SHP77 treated with DMSO at 0.1 percent for 48 hours (cell line): ENCODE measurements at places on chromosomes 16 and 17.

DNA sequence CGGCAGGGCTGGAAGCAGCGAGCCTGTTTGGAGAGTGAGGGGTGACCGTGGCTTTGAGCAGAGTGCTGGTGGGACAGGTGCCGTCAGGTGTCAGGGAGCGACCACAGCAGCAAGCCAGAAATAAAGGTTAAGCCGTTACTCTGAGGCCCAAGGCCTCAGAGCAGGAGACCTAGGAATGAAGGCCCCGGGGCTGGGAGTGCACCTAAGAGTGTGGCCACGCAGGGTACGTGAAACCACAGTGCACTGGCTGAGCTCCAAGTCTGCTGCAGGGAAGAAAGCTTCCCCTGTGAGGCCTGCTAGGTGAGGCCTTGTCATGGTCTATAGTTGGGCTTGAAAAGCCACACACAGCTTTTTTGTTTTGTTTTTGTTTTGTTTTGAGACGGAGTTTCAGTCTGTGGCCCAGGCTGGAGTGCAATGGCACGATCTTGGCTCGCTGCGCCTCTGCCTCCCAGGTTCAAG, 8.7 kb downstream of the CLUAP1 start:
- no peak for DNase-seq

- no peak for DNase-seq
These were observed 5.9 kb upstream of the KCNJ18 start for GRCh38 chr17:21686165-21687015.

DNA sequence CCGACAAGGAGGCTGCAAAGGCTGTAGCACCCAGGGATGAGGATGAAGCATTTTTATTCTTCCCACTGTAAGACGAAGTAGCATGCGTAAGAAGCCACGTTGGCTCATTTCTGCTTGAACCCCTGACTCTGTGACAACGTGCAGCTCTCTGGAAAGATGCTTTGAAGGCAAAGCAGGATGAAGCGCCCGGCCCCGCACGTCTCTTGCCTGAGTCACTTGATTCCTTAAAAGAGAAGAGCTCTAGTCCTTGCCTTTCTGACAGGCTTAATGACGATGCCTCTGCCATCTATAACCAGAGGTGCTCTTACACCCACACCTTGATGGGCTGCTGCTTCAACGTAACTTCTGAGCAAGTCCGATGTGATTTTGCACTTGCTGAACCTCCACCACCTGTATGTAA, 76.7 kb upstream of the MED9 start:
- no peak for DNase-seq

DNA sequence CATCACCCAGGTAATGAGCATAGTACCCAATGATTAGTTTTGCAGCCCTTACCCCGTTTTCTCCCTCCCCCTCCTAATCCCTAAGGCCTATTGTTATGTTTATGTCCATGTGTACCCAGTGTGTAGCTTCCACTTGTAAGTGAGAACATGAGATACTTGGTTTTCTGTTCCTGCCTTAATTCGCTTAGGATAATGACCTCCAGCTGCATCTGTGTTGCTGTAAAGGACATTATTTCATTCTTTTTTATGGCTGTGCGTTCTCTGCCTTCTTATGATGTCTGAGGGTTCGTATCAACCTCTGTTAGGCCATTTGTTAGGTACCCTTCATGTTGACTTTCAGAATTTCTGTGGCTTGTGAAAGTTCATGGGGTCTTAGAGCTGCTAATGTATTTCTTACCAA, 31.0 kb downstream of the CTCF start:
- DNase-seq, result no peak

GRCh38 chr16:11042191-11042590, 97.8 kb downstream of the CLEC16A start:
- DNase-seq, result no peak

GRCh38 chr17:78131172-78132083, 857 bp downstream of the TMC8 start:
- no peak for DNase-seq

GRCh38 chr17:73267648-73268537, 6.2 kb upstream of the CPSF4L start:
- DNase-seq, result no peak

- no peak for DNase-seq
These were observed 84.7 kb downstream of the IRX5 start for GRCh38 chr16:55015181-55015913.

- no peak for DNase-seq
These were observed 7.9 kb upstream of the MFSD6L start for GRCh38 chr17:8806926-8807550.

- DNase-seq, result peak; percentile 46
These were observed 46.7 kb downstream of the PIPOX start for GRCh38 chr17:29089601-29090044.

DNA sequence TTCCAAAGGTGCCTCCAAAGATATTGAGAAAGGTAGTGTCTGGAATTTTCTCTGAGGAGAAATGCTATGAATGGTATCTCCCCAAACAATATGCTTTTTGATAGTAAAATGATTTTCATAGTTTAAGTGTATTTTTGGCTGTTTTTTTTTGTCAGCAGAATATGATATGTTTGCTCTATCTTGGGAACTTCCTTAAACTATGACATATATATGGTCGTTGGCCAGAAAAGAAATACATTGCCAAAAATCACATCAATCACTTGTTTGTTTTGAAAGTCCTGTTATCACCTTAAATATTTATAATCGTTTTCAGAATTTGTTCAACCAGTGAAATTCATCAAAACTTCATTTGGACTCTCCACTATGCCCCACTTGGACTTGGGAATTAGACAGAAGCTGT, 816.9 kb downstream of the CDH11 start:
- DNase-seq, result no peak

DNA sequence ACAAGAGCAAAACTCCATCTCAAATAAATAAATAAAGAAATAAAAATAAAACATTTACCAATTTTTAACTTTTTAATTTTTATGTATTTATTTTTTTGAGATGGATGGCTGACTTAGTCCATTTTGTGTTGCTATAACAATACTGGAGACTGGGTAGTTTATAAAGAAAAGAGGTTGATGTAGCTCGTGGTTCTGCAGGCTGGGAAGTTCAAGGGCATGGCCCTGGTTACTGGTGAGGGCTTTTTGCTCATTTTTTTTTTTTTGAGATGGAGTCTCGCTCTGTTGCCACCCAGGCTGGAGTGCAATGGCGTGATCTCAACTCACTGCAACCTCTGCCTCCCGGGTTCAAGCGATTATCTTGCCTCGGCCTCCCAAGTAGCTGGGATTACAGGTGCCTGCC, 14.2 kb upstream of the FOXK2 start:
- DNase-seq, result no peak

GRCh38 chr17:80763293-80763867, 218.7 kb downstream of the RPTOR start:
- no peak for DNase-seq

GRCh38 chr16:68759062-68759461, 22.0 kb downstream of the CDH1 start:
- no peak for DNase-seq

GRCh38 chr17:68352041-68352440, 60.7 kb downstream of the ARSG start:
- no peak for DNase-seq

- DNase-seq, result no peak
These were observed 268.7 kb upstream of the SALL1 start for GRCh38 chr16:51419768-51420167.

DNA sequence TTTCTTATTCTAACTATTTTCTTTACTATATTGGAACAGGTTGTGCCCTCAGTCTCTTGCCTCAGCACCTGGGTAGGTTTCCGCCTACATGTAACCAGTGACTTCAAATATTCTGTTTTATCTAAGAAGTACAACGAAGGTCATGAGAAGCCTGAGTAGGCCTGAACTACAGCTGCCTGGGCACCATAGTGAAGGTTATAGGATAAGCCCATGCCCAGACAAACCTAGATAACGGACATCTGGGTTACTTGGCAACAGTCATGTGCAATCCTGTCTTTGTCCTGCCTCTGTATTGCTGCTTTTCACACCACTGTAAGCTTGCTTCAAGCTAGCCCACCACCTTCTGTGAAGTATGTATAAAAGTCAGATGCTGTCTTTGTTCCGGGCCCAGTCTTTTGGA, 25.4 kb upstream of the ARL4D start:
- no peak for DNase-seq

- DNase-seq, result no peak
These were observed 25.1 kb upstream of the RMI2 start for GRCh38 chr16:11320170-11320569.

- no peak for DNase-seq
These were observed 2.8 kb downstream of the MAPK8IP3 start for GRCh38 chr16:1708768-1709180.

DNA sequence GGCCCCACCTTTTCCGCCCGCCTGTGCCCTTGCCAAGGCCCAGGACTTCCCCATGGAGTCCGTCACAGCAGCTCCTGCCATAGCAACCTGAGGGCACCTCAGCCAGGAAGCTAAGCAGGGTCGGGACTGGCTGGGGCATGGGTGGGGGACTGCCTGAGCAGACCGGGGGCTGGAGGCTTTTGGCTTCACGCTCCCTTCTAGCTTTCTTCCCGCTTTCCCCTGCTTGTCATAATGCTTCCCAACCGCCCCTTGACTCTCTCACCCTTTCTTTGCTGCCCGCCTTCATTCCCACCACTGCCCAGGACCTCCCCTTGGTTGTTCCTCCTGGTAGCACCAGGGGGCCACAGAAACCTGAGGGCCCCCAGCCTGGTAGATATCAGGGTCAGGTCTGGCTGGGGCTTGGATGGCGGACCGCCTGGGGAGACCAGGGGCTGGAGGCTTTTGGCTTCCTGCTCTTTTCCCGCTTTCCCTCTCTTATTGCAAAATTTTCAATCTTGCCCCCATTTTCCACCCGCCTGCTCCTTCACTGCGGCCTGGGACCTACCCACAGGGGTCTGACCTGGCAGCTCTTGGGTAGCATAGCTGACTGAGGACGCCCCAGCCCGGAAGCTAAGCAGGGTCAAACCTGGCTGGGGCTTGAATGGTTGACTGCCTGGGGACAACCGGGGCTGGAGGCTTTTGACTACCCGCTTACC, 2287.7 kb downstream of the TP53TG3F start:
- no peak for DNase-seq

GRCh38 chr17:20184181-20184580, 175.0 kb downstream of the SPECC1 start:
- no peak for DNase-seq

DNA sequence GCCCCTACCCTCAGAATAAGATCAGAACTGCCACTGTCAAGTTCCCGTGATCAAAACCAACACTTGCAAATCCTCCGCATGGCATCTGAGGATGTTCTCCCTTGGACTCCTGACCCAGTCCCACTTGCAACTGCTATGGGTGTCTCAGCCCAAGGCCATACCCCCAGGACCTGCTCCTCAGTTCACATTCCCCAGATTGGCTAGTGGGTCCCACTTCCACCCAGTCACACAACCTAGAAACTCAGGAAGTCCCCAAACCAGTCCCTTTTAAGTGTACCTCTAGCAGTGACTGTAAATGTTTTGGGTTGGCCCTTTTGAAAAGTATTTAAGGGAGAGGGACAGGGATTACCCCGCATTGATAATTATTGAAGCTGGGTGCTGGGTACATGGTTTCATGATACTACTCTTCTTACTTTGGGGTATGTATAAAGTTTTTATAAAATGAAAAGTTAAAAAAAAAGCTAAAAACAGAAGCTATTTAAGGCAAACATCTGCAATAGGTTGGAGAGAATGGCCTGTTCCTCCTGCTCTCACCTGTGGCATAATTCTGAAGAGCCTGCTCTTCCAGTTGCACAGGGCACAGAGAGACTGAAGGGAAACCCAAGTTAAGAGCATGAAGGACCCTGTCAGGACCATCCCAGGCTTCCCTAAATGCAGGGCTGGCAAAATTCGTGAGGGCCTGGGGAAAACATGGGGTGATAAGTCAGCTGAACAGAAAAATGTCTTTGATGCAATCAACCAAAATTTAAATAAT, 42.5 kb downstream of the ERN1 start:
- DNase-seq, result no peak

GRCh38 chr17:6940186-6940649, 55.6 kb upstream of the ALOX12 start:
- DNase-seq, result no peak

DNA sequence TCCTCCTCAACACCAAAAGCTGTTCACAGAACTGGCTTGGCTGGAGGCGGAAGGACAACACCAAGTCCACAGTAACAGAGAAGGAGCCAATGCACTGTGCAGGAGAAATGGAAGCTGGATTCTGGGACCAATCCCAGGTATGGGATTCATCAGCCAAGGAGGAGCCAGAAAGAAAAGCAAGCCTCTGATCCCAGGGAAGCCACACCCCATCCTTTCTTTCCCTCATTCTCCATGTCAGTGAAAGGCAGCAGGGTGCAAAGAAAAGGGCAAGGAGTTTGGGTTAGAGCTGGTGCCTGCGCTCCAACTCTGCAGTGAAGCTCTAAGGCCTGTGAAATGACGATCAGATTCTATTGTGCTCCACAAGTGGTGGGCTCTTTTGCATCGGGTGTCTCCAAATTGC, 11.0 kb downstream of the DCAKD start:
- DNase-seq, result no peak

DNA sequence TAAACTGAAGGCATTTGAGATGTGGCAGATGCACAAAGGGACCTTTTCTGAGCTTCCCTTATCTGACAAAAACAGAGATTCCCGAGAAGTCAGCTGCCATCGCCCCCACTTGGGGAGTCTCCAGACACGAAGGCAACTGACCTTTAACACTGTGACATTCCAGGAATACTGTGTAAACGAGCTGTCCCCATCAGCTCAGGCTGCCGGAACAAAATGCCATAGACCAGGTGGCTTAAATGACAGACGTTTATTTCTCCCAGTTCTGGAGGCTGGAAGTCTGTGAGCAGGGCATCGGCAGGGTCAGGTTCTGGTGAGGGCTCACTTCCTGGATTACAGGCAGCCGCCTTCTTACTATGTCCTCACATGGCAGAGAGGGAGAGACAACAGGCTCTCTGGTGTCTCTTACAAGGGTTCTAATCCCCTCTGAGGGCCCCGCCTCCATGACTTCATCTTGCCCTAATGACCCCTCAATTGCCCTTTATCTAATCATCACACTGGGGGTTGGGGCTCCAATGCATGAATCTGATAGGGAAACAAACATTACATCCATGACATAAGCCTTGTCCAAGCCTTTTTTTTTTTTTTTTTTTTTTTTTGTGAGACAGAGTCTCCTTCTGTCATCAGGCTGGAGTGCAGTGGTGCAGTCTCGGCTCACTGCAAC, 178.5 kb upstream of the RPL38 start:
- no peak for DNase-seq

- DNase-seq, result no peak
These were observed 52.0 kb downstream of the MRM3 start for GRCh38 chr17:834136-834535.

- DNase-seq, result no peak
These were observed 9.0 kb downstream of the CDH5 start for GRCh38 chr16:66375451-66375850.

GRCh38 chr17:38418693-38419507, 9.4 kb upstream of the ARHGAP23 start:
- no peak for DNase-seq

- DNase-seq, result no peak
These were observed 62.1 kb downstream of the ZNF652 start for GRCh38 chr17:49299996-49300395.

- DNase-seq, result no peak
These were observed 139.8 kb downstream of the PARN start for GRCh38 chr16:14490235-14490634.
